ENCODE measurements at places on chromosomes 16 and 17.

GRCh38 chr17:79029327-79030009 lies 5.5 kb downstream of the C1QTNF1 start:
- DNase-seq = no peak

DNA sequence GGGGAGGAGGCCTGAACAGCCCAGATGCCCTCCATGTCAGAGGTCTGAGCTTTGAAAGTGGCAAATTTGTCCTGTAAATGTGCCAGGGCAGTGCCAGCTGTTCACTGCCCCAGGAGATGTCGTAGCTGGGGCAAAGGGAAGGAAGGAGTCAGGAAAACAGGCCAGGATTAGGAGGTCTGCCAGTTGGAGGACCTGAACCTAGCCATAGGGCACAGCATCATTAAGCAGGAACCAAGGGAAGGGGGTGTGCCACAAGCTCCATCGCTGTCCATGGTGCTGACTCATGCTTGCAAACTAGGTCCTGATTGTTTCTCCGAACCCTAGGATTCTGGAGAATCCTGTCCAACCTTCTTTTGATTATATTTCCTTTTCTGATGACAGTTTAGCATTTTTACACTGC lies 124.2 kb downstream of the TMEM132E start:
- peak; percentile 41 for DNase-seq

DNA sequence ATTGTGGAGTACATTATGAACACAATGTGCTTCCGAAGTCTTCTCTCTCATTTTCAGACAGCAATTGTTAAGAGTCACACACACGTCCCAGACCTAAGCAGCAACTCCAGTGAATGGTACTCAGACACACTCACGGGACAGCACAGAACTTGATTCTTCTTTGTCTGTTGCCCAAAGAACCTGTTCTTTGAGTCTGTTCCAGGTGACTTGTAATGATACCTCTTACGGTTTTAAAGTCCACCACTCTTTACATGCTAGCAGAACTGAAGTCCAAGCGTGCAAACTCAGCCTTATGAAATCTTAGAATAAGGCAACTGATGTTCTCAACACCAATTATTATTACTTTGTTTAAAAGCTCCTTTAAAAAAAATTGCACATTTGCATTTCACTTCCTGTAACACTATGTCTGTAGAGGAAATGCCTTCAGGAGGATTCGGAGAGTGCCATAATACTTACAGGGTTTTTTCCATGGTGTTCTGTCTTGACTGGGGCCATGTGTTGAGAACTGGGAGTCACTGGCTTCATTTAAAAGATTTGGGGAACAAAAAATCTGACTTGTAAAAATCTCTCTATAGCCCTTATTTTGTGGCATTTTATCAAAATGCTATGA lies 48.1 kb downstream of the MARF1 start:
- DNase-seq = no peak

DNA sequence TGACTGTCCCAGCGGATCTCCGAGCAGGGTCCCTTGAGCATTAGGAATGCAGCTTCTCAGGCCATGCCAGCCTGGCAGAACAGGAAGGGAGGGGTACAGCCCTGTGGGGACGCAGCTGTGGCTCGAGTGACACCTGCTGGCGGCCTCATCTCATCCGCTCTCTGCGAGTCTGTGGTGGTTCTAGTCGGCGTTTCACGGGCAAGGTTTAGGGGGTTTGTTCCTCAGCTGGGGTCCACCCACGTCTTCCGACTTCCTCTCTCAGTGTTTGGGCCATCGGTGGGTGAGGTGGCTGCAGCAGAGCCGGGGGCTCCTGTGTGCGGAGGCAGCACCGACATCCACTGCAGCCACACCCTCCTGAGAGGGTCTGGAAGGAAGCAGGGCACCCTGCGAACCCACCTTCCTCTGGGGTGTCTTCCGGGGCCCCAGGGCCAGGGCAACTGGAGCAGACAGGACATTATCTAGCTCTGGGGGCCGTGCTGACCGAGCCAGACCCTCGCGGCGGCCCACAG lies 33.3 kb downstream of the JPH3 start:
- DNase-seq = peak; percentile 51

GRCh38 chr17:28053044-28053670 lies 10.7 kb downstream of the NLK start:
- DNase-seq = no peak

GRCh38 chr16:85615014-85615851 lies 2.1 kb downstream of the GSE1 start:
- DNase-seq = no peak

- no peak for DNase-seq
Observed at GRCh38 chr17:1727258-1727789, 2.8 kb downstream of the WDR81 start.

GRCh38 chr16:22861580-22861979 lies 47.6 kb downstream of the HS3ST2 start:
- DNase-seq = no peak

DNA sequence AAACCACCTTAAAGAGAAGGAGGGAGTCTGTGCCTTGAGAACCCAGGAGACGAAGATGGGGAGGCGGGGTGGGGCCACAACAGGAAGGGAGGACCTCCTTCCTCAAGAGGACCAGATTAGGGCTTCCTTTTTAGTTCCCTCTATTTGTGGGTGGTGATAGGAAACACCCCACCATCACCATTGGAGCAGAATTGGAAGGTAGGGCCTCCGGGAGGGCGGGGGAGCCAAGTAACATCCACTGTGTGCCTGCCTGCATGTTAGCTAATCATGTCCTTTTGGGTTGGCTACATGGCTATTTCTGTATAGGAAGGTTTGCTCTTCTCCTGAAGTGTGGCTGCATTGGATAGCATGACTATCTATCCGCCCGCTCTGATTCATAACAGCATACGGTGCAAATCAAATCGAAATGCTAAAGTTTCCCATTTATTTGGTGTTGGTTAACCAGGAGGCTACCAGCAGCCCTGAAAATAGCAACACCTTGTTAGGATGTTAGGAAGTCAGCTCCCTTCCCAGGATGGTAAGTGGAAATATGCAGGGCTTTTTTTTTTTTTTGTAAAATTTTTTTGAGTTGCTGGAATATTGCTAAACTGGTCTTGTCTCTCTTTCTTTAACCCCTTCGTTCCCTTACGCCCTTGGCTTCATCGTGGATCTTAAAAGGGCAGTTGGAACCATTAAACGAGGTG lies 4.2 kb downstream of the SYT17 start:
- DNase-seq = no peak

- DNase-seq = peak; percentile 13
Observed at GRCh38 chr17:53516636-53517035, 306.1 kb upstream of the KIF2B start.

GRCh38 chr16:27729516-27730304 lies 179.8 kb downstream of the KATNIP start:
- DNase-seq = peak; percentile 81
